Activated CD8-positive, alpha-beta T cell treated with anti-CD3 and anti-CD28 coated beads, Interleukin-2, amount 10 ng/mL, durations not matched to agents 7 days and 5 days (primary cell): ENCODE measurements at places on chromosomes 5 and 9. TPM values are rescaled to one million over a fixed set of nuclear protein-coding genes. Genes with fewer than 3 reads are reported as not detected.

PCDHGB4 gene
- not detected for total RNA-seq

NFX1 gene
- 38.8 TPM for total RNA-seq

RFESD gene
- total RNA-seq: 5.1 TPM

PIP5K1B gene
- total RNA-seq: 0.13 TPM

TTC16 gene
- total RNA-seq: 5.0 TPM

NTRK2 gene
- 0.05 TPM for total RNA-seq

ADAMTS6 gene
- total RNA-seq: 1.8 TPM

SH3TC2 gene
- not detected for total RNA-seq

DNA sequence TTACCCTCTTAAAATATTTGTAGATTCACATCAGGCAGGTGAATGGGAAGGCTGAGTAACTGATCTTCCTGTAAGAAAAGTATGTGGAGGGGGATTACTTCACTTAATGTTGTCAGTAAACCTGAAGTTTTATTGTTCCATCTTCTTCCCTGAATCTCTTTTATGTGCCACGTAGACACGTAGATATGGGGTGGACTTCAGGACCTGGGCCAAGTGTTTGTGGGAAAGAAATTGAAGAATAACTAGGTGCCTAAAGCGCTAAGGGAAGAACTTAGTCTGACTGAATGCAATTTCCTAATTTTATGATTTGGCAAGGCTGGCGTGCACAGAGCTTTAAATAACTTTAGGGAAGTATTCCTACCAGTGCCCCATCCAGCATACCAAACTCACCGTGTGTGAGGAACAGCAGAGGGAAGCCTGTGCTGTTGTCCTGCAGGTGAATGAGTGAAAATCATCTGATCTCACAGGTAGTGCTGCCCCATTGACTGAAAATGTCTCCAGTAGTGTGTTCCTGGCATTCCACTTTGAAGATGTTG, 323.4 kb downstream of the KDM4C start:
- no peak for DNase-seq

- DNase-seq: no peak
These were observed 38.9 kb downstream of the ARHGAP26 start for GRCh38 chr5:142808878-142809598.

DNA sequence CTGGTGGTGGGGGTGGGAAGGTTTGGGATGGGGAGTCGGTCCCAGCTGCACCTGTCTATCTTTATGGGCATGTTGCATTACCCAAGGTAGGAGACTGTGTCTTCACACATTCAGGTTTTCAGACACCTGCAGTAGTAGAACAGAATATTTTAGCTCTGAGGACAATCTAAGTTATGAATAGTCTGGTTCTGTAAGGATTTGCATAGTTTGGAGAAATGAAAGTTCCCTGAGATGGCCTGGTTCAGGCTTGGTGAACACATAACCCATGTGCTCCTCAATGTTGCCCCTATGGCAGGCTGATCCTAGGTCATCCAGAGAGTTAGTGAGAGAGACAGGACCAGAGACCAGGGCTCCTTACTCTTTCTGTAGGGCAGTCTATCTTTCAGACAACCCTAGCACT, 20.7 kb downstream of the TNFSF8 start:
- DNase-seq: peak; percentile 18

GRCh38 chr5:125698420-125698819, 724.8 kb upstream of the GRAMD2B start:
- no peak for DNase-seq

DNA sequence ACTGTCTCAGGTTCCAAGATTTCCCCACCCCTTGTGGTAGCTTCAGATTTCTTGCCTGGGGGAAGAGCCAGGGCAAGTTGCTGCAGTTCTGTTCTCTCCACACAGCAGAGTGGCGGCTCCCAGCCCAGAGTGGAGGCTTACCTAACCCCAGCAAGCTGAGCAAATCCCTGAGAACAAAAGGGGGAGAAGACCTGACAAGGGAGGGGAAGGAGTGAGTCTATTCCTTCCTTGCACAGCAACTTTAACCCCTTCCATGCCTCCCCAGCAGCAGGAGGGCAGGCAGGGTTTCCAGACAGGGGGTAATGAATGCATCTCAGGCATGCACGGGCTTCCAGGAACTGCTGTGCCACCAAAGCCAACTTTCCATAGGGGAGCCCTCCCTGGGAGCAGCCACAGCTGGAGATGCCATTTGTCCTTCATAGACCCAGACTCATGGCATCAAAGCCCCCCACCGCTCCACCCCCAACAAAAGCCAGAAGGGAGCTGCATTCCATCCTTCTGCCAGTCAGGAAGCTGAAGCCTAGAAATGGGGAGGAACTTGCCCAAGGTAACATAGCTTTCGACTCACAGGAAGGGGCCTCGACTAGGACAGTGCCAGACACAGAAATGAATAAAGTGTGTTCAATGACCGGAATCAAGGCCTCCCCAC, 28.8 kb upstream of the FAT2 start:
- DNase-seq: no peak

- no peak for DNase-seq
These were observed 9.7 kb downstream of the SCAI start for GRCh38 chr9:125133403-125134329.

GRCh38 chr5:124702525-124702924, 43.9 kb downstream of the ZNF608 start:
- no peak for DNase-seq

DNA sequence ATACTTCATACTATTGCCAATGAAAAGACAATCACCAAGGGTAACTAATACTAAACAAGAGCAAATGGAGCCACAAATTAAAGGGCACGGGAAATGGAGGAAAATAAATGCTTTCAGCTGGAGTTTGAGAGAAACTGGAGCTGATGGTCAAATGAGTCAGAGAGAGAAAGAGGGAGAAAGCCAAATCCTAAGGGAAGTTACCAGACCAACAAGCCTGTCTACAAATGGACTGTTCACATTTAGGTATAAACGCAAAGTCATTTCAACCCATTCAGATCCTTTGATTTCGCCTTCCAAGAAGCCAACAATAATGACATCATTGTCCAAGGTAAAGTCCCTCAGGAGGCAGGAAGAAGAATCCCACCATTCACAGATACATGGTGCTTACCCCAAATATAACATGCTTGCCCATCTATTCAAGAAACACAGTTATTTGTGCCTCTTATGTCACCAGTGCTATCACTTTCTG, 351.8 kb downstream of the RAB3C start:
- DNase-seq: no peak

GRCh38 chr5:128965638-128966302, 482 bp downstream of the SLC27A6 start:
- DNase-seq: no peak

DNA sequence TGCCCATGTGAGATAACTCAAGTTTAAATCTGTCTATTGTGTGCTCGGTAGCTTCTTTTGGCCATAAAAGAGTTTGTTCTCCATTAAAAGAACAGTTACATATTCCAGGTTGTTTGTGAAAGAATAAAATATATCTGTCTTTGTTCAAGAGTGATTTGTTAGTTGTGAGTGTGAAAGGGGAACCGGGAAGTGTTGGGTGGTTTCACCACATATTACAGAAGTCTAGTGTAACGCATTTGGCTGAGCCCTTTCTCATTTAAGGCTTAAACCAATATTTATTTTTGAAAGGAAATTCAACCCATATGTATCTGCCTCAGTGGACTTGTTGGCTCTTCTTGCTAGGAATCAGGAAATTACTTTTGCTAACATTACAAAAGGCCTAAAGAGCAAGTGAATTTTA, 54.1 kb upstream of the DMRTA1 start:
- DNase-seq: no peak

DNA sequence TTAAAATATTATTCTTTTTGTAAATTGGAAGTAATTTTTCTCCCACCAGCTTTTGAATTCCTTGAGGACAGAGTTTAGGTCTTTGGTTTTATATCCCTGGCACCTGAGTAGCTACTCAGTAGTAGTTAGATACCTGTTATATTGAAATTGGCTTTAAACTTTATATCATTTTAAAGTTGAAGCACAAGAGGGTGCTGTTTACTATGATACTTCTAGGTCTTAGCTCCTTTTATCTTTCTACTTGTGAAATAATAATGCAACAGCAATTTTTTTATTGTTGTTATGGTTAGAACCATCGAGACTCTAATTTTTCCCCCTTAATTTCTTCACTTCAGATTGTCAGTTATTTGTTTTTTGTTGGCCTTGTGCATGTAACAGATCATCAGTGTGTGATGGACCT, 46.3 kb downstream of the AP3S1 start:
- no peak for DNase-seq

- DNase-seq: no peak
These were observed 84.6 kb upstream of the SNX2 start for GRCh38 chr5:122690266-122690665.
